NAMALWA (cell line): ENCODE measurements at places on chromosomes 5 and 9.

DNA sequence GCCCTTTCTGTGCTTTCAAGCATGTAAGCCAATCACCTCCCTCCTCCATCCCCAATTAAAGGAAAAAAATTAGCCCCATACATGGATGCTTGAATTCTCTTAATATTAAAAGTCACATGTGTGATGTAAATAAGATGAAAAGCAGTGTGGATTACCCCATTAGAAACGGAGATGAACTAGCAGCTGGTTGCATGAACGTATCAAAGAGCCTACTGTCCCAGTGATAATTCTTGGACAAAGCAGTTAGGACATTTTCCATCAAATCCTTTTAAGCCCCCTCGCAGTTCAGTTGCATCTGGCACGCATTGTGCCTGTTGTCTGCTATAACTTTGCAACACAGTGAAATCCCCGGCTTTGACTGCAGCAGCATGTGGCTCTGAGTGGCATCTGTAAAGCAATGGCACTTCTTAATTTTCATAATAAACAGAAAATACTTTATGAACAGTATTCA, 285.6 kb downstream of the FBXL7 start:
- no peak for DNase-seq

DNA sequence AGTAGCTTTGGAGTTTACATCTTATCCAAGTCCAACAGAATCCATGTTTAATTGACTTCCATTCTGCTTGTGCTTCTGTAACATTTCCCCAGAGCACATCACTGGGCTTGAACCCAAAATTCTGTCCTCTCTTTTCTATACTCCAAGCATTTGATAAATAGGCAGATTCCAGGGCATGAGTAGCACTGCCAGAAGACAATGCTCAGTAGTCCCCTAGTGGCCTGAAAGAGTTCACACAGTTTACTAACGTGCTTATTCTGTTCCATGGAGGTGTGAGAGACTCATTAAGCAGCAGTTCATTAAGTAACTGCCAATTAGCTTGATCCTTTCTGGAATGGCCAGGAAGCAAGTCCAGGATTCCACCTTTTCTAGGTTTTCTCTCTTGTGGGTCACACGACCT, 9.4 kb upstream of the GABRA6 start:
- peak; percentile 48 for DNase-seq

GRCh38 chr9:125841444-125841843, 94.3 kb downstream of the PBX3 start:
- DNase-seq, result no peak

DNA sequence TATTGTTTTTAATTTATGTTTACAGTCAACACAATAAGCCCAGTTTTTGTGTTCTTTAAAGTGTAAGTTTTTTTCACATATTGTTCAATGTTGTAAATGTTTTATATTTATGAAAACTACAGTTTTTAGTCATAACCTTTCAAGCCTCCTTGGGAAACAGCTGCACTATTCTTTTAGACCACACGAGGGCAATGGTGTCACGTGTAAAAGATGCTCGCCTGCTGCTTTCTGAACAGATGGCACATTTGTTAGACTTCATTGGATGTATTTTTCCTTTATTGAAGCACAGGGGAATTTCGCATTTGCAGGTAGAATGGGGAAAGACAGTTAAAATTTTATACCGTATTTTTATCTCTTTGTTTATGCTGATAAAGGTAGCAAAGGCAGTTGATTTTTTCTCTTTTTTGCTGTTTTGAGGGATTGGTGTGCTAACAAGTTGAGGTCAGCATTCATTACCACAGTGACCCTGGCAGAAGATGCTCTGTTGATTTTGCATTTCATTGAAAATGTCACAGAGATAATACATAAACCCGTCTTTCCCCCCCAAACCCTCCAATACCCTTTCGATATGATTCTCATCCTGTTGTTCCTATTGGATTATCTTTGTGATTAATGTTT, 59.0 kb downstream of the MAT2B start:
- peak; percentile 77 for DNase-seq

- DNase-seq, result no peak
Observed at GRCh38 chr5:135814316-135814715, 20.1 kb upstream of the SLC25A48 start.

- DNase-seq, result no peak
Observed at GRCh38 chr9:14402583-14402982, 88.6 kb upstream of the NFIB start.

DNA sequence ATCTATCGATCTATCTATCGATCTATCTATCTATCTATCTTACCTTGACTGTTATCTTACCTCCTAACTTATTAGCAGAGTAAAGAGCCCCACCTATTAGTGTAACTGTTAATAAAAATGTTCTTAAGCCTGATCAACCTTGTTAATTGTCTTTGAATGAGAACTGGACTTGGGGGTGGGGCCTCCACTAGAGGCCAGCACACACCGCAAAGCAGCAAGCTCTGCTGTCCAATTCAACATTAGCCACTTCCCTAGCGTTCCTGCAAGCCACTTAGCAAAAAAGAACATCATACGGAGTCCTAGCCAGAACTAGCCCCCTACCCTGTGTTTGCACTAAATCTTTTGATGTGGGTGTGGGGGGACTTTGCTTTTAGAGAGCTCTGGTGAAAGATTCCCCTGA, 515.8 kb downstream of the KDM4C start:
- DNase-seq, result no peak

- no peak for DNase-seq
Observed at GRCh38 chr9:109299891-109300290, 21.0 kb downstream of the EPB41L4B start.

- DNase-seq, result no peak
Observed at GRCh38 chr5:38330207-38330606, 71.8 kb downstream of the EGFLAM start.

GRCh38 chr9:972501-973294, 3.8 kb upstream of the DMRT3 start:
- no peak for DNase-seq

- no peak for DNase-seq
Observed at GRCh38 chr5:112548246-112548881, 129.3 kb upstream of the EPB41L4A start.

DNA sequence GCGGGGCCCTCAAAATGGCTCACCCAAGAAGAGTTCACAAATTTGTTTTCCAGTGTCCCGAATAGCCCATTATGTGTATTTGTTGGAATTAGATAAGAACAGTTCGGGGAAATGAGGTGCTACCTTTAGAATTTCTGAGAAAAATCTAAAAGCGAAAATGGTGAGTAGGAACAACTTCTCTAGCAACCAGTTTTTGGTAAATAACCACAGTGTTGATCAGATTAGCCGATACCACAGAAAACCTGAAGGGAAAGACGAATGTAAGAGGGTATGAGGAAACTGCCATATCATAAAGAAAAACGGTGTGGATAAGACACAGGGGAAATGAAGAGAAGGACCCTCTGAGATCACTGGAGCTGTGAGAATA, 31.0 kb downstream of the ADAM19 start:
- no peak for DNase-seq

- DNase-seq, result no peak
Observed at GRCh38 chr9:30116673-30117217, 2267.7 kb upstream of the ACO1 start.

GRCh38 chr9:4596165-4596922, 65.8 kb upstream of the PLPP6 start:
- peak; percentile 39 for DNase-seq

DNA sequence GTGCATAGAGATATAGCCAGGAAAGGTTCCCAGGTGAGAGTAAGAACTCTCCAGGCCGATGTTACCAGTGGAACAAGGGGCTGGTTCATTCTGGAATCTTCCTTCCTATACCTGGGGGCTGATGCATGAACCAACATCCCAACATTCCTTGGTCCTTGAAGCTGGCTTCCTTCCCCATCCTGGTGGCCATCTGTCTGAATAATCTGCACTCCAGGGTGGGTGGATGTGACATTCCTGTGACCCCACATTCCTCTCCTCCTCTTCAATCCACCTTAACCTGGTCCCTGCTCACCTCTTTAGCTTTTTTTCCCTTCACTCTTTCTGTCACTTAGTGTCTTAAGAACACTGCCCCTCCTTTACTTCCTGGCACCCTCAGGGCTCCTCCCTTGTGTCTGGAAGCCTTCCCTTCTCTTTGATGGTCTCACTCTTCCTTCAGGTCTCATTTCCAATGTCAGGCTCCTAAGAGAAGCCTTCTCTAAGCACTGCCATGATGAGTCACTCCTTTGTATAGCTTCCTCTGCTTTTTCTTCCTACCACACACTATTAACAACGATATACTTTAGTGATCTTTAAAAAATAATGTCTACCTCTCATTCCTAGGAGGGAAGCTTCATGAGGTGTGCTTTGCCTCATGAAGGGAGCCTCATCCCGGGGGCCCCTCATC, 80.3 kb downstream of the BOD1 start:
- no peak for DNase-seq

GRCh38 chr5:2738156-2738699, 13.2 kb downstream of the IRX2 start:
- DNase-seq, result no peak

DNA sequence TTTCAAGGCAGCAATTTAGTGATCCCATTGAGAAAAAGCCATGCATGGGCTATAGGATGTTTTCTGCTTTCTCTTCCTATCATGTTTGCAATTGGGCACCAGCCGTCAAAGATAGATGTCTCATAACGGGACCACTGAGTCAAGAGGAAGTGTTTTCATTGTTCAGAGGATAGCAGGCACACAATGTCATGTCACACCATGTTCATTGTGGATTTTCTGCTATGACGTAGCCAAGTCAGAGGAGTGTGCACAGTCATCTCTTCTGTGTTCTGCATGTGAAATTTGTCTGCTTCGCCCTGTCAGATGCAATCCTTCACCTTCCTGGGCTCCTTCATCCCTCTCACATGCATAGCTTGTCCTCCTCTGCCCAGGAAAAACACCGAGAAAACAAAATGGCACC, 106.0 kb downstream of the CD180 start:
- DNase-seq, result no peak

DNA sequence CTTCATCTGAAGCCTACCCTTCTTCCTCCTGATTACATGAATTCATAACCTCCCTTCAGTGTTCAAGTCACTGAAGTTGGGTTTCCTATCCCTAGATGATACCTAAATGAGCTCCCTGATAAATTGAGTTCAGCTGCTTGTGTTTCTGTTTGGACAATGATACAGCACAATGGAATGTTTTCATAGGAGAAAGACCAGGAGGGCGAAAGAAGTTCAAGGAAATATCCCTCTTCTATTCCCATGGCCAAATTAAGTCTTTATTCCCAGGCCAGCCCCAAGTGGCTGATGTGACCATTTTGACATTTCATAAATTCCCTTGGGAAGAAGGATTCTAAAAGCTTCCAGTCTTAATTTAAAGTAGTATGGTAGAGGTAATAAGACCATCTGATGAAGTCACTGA, 555.8 kb upstream of the CLINT1 start:
- no peak for DNase-seq

GRCh38 chr5:36948041-36948440, 71.5 kb downstream of the NIPBL start:
- DNase-seq, result no peak

DNA sequence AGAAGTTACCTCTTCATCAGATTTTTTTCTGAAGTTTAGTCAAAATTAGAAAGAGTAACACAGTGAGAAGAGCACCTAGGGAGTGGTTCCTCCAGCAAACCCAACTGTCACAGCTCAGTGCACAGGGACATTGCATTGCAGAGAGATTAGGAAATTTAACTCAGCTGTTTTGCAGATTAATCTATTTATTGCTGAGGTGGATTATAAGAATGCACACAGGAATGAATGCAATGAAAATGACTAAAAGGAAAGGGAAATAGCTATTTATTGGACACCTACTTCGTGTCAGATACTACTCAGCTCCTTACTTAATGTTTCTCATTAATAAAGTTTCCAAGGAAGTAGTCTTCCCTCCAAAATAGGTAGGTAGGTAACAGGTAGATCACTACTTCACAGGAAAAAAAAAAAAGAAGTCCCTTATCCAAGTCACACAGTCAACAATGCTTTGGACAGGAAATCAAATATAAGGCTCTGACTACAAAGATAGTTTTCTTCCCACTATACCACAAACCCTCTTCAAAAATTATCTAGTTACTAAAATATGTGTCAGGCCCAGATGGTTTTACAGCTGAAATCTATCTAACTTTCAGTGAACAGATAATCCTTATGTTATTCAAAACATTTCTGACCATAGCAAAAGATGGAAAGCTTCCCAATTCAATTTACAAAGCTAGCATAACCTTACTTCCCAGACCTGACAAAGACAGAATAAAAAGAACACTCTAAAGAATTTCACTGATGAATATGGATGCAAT, 442.2 kb upstream of the MPDZ start:
- no peak for DNase-seq

DNA sequence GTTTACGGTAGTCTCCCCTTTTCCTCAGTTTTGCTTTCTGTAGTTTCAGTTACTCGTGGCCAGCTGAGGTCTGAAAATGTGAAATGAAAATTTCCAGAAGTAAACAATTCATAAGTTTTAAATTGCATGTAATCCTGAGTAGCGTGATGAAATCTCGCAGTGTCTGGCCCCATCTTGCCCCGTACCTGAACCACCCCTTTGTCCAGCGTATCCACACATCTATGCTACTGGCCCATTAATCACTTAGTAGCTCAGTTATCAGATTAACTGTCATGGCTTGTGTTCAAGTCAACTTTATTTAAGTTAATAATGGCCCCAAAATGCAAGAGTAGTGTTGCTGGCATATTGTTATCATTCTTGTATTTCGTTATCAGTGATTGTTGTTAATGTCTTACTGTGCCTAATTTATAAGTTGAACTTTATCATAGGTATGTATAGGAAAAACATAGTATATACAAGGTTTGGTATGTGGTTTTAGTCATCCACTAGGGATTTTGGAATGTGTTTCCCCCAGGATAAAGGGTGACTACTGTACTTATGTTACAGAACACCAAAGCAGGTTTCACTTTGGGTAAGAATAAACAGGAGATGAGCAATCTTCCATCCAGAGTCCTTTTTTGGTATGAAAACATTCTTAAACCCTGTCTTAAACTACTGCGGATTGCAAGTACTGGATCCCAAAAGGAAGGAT, 118.4 kb upstream of the KCNN2 start:
- no peak for DNase-seq

- no peak for DNase-seq
Observed at GRCh38 chr5:116090302-116090701, 5.5 kb downstream of the COMMD10 start.

DNA sequence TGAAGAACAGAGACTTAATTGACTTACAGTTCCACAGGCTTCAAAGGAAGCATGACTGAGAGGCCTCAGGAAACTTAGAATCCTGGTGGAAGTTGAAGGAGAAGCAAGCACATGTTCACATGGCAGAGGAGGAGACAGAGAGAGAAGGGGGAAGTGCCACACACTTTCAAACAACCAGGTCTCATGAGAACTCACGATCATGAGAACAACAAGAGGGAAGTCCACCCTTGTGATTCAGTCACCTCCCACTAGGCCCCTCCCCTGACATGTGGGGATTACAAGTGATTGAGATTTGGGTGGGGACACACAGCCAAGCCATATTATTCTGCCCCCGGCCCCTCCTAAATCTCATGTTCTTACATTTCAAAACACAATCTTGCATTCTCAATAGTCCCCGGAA, 19.5 kb downstream of the NR3C1 start:
- no peak for DNase-seq

GRCh38 chr5:136086783-136087566, 45.7 kb upstream of the SMAD5 start:
- no peak for DNase-seq

- no peak for DNase-seq
Observed at GRCh38 chr9:114046237-114046755, 31.8 kb downstream of the AMBP start.
